ENCODE measurements at places on chromosomes 5 and 9.

DNA sequence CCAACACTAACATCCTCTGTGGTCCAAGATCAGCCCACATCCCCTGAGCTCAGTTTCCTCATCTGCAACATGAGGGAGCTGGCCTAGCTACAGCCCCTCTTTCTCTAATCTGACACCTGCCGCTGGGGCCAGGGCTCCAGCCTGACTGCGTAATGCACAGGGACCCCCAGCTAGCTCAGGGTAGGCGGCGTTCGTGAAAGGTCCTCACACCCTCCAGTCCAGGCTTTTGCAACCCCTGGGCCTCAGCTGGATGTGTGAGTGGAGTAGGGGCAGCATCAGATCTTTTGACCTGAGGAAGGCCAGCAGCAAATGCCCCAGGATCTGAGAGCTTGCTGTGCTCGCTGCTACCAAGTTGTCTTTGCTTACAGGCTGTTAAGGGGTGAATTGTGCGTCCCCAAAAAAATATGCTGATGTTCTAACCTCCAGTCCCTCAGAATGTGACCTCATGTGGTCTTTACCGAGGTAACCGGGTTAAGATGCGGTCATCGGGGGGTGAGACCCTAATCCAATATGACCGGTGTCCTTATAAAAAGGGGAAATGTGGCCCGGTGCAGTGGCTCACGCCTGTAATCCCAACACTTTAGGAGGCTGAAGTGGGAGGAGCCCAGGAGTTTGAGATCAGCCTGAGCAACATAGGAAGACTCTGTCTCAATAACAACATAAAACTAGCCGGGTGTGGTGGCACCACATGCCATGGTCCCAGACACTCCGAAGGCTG lies 47.8 kb downstream of the PLPP7 start:
- peak; percentile 54 for DNase-seq

GRCh38 chr5:116454417-116454927 lies 120.2 kb downstream of the SEMA6A start:
- no peak for DNase-seq

DNA sequence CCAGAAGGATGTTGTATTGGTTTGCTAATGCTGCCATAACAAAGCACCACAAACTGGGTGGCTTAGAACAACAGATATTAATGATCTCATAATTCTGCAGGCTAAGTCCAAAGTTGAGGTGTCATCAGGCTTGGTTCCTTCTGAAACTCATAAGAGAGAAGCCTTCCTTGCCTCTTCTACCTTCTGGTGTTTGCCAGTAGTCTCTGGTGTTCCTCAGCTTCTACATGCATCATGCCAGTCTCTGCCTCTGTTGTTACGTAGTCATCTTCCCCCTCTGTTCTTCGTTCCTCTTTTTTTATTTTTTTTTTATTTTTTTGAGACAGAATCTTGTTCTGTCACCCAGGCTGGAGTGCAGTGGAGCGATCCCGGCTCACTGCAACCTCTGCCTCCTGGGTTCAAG lies 61.8 kb downstream of the LRRC70 start:
- no peak for DNase-seq

- no peak for DNase-seq
Measured at GRCh38 chr5:123681061-123681460, 169.1 kb downstream of the CSNK1G3 start.

DNA sequence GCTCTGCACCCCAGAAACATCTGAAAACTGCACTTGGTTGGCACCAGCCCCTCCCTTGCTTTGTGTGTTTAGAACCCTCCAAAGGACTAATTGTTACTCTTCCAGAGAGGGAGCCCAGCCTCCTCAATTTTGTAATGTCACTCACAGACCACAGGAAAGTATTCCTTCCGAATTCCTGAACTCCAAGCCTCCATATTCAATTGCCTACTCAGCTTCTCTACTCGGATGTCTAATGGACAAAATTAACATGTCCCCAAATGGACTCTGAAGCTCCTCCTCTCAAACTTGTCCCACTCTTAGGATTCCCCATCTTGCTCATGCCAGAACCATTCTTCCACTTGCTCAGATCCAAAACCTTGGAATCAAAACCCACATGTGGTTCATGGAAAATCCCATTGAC lies 3.9 kb upstream of the TMEM171 start:
- no peak for DNase-seq

- no peak for DNase-seq
Measured at GRCh38 chr5:104594850-104595249, 1032.3 kb upstream of the NUDT12 start.

DNA sequence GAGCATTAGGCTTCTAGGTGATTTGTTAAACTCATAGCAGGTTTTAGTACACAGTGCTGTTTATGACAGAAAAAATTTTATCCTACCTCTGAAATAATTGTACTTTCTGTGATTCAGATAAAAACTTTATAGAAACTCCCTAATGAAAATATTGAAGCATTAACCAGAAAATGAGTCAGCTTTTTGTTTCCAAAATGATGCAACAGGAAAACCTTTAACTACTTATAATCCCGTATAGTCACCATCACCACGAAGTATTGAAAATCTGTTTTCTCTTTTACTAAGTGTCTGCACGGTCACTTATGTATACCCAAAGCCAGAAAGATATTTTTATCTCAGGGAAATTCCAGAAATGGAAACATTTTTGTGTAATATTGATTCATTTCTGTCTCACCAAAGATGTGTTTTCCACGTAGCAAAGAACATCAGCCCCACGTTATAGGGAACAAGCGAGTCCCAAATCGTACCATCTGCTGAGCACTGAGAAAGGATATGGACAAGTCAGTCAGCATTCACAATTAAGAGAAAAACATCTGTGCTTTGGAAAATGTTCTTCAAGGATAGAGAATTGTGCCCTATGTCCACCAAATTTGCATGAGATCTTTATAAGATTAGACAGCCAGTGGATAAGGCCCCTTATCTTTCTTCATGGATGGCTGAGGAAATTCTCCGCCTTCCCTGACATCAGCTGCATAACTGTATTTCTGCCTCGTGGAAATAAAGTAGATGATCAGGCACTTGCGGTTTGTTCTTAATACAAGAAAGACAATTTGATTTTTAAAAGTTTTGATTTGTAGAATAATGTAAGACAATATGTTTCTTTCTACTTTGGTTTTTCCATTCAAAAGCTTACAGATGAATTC lies 41.9 kb downstream of the TNFAIP8 start:
- no peak for DNase-seq

- DNase-seq: no peak
Measured at GRCh38 chr9:117073071-117073470, 341.8 kb downstream of the ASTN2 start.

- DNase-seq: no peak
Measured at GRCh38 chr5:13814301-13814700, 130.2 kb downstream of the DNAH5 start.

GRCh38 chr9:34957492-34958410 lies at the start of gene PHF24:
TSS of gene PHF24 (plus strand) at chr9:34958285. CDS start at chr9:34971299, 13,014 bp downstream.
- DNase-seq: no peak

DNA sequence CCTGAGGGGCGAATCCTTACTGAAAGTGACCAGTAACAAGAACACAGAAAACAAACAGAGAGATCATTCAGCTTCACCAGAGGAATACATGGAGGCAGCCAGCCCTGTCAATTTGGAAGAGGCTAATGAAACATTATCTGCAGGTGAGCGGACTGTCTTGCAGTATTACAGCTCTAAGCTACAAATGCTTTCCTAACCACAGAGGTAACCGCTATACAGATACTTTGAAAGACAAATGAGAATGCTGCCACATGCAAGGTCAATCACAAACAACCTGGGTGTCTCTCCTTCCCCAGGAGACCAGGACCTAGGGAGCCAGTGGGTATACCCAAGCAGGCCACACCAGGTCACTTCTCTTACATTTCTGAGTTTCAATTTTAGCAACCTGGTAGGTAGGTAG lies 30.2 kb downstream of the EFNA5 start:
- DNase-seq: no peak

DNA sequence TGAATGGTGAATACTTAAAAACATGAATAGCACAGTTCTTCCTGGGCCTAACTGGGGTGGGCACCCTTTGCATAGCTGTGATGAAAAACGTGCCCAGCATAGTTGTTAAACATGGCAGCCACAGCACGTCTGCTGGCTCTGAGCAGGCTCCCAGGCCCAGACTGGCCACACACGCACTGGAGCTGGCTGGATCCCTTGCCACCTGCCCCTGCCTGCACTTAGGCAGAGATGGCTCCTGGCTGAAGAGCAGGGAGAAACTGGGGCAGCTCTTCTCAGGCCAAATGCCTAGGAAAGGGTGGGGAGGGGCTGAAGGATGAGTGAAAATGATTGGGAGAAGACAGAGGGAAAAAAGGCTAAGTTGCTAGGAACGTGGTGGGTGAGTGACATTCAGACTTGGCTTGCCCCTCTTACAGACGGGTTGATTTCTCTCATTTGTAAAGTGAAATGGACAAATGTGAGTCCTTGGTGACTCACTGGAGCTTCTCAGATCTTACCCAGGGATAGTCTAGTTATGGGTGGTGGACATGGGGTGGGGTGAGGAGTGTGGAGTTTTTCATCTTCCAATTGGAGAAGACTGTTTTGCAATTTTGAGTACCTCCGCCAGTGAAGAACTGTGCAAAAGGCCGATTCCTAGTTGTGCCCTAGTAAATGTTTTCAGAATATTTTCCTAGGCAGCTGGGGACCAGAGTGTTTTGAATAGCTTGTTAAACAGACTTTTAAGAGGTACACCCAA lies 42.4 kb downstream of the TRIO start:
- DNase-seq: no peak

DNA sequence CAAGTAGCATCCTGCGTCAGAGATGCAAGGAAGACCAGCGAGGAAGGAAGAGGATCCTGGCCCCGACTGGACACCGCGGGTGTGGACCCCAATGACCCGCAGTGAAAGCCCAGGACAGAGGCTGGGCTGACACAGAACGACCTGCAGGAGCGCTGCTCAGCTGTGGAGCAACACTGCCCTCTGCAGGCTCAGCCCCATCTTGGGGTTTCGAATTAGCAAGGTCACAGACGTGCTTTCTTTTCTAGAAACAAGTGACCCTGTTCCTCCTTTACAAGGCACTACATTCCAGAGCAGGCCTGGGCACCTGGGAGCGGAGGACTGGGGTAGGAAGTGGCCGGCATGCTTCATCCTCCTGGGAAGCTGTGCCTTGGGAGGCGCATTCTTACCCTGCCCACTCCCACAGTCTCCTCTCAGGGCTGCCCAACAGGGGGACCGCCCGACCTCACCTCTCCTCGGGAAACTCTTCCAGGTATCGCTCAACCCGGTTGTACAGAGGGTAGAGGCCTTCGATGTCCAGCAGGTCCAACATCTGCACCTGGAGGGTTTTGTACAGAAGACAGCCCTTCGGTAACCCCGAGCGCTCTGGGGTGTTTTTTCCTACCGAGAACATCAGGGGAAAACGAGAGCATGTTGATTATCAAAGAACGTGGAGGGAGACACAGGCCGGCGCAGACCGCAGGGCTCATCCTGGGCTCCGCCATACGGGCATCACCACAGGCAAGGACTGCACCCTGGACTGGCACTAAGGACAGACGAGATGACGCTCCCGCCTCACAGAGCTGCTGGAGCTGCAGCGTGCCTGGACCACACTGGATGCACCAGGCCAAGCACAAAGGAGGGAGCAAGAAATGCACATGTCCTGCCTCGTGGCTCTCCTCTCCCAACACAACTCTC lies 35.0 kb downstream of the IPPK start:
- no peak for DNase-seq

DNA sequence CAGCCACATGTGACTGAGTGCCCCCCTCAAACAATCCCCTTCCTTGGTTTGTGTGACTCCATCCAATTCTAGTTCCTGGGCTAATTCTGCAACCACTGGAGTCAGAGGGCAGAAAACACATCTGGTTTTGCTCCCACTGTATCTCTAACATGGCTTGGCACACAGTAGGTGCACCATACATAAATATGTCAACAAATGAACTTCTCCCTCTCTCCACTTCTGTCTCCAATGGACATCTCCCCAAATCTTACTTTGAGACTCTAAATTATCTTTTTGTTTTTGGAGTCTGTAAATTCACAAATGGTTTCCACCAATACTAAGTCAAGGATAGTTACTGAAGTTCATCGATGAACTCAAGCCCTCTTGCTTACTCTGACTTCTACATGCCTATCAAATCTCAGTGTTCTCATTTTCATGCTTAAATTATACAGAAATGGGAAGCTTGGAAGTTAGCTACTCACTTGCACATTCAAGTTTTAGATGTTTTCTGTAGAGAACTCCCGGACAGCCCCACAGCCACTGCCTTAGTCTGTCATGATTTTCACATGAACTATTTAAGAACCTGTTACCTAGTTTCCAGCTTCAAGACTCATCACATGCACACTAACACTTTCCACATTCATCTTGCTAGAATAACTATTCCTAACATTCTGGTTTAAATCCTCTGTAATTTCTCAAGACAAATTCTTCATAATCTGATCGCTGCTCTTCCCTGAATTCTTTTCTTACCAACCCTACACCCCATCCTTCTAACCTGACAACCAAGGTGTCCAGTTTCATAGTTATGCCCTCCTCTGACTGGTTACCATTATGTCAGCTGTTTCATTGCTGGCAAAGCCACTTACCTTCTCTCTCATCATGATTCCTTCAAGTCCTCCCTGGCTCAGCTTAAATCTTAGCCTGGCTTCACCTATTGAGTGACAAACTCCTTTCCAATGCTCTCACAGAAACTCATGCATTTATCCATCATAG lies 6.0 kb downstream of the RPL37 start:
- no peak for DNase-seq

Measured in chondrocyte (in vitro differentiated cells).